Liver (tissue), 10 donors: ENCODE measurements at places on chromosomes 5 and 9. TPM values are rescaled to one million over a fixed set of nuclear protein-coding genes. Genes with fewer than 3 reads are reported as not detected.

DNA sequence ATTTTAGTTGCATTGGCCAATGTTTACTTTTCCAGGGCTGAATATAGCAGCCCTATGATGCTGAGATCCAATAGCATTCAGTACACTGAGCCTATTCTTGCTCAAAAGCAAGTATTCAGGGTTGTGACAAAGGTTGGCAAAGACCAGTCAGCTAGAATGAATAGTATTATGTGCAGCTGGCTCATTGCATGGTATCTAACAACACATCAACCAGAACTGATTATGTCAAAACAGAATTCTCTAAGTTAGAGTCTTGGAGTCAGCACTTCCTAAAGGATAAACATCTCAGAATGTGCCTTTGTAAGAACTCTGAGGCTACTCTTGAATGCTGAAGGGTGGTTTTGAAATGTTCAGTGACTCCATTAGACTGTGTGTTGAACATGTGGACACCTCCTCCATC is 774.5 kb upstream of the RGMB start:
- H3K4me3 ChIP-seq, result no peak overlapping the region
- H3K36me3 ChIP-seq, result no peaks in the 10 kb centered on the region
- DNase-seq, result no peak
- no peak overlapping the region for H3K27ac ChIP-seq
- no peaks in the 10 kb centered on the region for H3K27me3 ChIP-seq

GRCh38 chr5:33997331-33997983 is 10.4 kb downstream of the AMACR start:
- no peaks in the 10 kb centered on the region for H3K4me1 ChIP-seq
- H3K27me3 ChIP-seq, result no peaks in the 10 kb centered on the region

DNA sequence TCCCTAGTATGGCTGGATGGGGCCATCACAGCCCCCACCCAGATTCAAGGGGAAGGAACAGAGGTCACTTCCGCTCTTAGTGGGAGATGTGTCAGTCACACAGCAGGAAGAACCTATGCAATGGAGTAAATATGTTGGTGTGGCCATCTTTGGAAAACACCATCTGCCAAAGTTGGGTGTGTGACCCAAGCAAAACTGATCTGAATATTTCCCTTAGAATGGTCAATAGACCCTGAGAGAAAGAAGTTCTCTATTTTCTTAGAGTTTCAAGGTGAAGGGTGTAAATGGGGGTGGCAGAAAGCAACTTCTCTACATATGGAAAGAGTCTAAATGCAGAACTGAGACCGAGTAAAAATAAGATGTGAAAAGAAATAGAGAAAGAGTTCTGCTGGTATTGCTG is 212.7 kb downstream of the ESM1 start:
- H3K27ac ChIP-seq, result no peak overlapping the region
- H3K4me1 ChIP-seq, result no peaks in the 10 kb centered on the region
- DNase-seq, result no peak
- no peaks in the 10 kb centered on the region for H3K27me3 ChIP-seq
- H3K4me3 ChIP-seq, result no peak overlapping the region

DNA sequence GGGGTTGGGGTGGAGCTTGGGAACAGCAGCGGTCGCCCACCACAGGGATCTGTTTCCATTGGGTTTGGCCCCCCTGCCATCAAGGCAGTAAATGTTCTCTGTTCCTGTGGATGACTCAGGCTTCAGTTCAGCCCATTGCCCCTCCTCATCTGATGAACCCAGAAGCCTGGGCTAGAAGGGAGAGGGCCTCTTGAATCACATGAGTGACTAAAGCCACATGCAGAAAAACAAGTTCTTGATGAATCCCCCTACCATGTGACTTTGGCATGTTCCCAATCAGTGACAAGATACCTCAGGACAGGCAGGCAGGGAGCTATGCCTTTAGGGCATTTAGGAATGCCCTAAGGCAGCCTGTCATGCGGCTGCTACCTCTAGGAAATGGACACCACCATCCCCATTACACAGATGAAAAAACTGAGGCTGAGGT is 2.5 kb downstream of the SH3PXD2B start:
- no peaks in the 10 kb centered on the region for H3K27me3 ChIP-seq
- no peaks in the 10 kb centered on the region for H3K36me3 ChIP-seq
- DNase-seq, result no peak
- H3K4me3 ChIP-seq, result no peak overlapping the region
- H3K27ac ChIP-seq, result no peak overlapping the region

DNA sequence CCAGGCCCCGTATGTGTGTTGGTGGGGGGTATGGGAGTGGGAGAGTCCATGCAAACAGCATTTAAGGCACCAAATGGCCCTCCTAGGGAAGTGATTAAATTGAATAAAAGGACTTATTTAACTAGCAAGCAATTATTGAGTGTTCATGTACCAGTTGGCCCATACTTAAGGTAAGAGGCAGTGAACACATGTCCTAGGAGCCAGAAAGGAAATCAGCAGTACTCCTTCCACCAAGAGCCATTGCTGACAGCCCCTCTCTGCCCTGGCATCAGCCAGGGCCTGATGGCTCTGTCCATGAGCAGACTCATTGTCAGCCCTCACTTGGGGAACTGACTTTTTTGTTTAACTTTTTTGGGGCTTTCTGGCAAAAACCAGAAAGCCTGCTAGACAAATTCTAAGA is 10.4 kb upstream of the SHROOM1 start:
- peak overlapping the region; percentile 98 for H3K27ac ChIP-seq
- no peak overlapping the region for H3K4me3 ChIP-seq
- peaks cover 15% of the 10 kb centered on the region for H3K4me1 ChIP-seq
- H3K36me3 ChIP-seq, result no peaks in the 10 kb centered on the region
- no peak for DNase-seq
- H3K27me3 ChIP-seq, result no peaks in the 10 kb centered on the region

DNA sequence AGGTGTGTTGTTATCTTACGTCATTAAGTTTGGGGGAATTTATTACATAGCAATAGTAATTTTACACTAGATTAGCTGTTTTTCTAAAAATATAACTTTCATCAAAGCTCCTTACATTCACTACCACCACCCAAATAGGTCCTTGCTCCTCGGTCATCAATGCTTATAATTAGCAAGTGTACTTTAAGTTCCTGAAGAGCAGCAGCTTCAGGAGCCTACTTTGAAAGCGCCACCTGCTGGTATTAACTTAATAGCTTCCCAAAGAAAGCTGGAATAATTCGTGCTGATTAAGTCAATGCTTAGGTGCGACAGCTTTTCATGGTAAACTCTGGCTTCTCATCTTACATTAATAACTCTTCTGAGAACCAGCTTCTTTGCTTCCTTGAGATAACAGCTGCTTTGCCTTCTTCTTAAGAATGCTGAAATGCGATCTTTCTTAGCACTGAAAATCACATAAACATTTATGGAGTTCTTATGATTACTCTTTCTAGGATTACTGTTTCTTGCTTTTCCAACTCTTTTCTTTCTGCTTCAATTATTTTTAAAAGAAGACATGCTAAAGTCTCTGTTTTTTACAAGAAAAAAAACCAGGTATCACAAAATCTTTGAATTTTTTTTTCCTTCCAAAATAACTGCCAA is 10.0 kb upstream of the C5 start:
- no peaks in the 10 kb centered on the region for H3K4me1 ChIP-seq
- H3K27me3 ChIP-seq, result no peaks in the 10 kb centered on the region
- DNase-seq, result no peak

- no peaks in the 10 kb centered on the region for H3K27me3 ChIP-seq
- H3K4me1 ChIP-seq, result no peaks in the 10 kb centered on the region
- H3K36me3 ChIP-seq, result no peaks in the 10 kb centered on the region
- no peak overlapping the region for H3K4me3 ChIP-seq
- no peak for DNase-seq
These were observed 41.4 kb downstream of the GLIS3 start for GRCh38 chr9:4258320-4259090.

DNA sequence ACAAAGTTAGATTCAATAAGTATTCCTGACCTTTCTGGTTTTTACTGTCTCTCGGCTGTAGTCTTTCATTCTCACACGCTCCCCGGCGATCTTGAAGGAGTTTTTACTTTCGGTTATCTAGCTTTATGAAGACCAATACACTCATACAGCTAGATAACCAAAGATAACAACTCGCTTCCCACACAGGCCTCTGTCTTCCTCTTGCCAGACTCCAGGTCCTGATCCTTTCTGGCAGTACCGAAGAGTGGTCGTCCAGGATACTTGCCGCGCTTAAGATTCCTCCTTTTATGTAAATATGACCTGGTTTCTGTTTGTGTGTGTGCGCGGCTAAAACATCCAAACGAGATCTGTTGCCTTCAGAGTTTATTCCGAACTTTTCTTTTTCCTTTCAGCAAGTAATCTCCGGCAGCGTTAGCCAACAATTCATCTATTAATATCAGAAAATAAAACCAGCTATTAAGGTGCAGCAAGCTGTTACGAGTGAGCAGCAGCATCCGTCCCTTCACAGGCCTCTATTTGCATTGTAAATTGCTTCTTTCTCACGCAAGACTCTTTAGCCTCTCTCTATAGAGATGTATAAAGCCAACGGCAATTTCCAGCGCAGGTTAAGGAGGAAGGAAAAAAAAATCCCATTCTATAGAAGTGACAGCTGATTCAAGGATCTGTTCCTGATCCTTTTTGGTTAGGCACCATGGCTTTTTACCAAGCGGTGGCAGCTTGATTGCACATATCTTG is 216.1 kb downstream of the MEF2C start:
- no peak overlapping the region for H3K4me3 ChIP-seq
- H3K27ac ChIP-seq, result no peak overlapping the region
- no peaks in the 10 kb centered on the region for H3K36me3 ChIP-seq
- peaks cover 8% of the 10 kb centered on the region for H3K27me3 ChIP-seq
- DNase-seq, result no peak

DNA sequence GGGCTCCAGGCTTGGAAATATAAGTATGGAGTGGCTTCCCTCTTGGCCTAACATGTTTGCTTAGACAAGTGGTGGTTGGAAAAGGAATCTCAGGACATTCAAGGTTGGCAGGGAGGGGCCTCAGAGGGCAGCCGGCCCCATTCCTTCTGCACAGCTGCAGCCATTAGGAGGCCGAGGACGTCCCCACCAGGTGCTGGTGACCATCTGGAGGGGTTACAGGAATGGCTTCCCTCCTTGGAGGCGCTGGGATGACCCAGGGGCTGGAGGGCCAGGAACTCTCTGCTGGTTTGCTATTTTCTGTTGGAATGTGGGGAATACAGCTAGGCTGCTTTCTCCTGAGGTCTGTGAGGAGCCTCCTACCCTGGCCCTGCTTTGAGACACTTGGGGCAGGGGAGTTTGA is 18.5 kb downstream of the STC2 start:
- no peaks in the 10 kb centered on the region for H3K36me3 ChIP-seq
- no peak overlapping the region for H3K4me3 ChIP-seq

GRCh38 chr5:89034588-89034987 is 151.6 kb upstream of the MEF2C start:
- H3K27ac ChIP-seq, result no peak overlapping the region
- DNase-seq, result no peak
- H3K36me3 ChIP-seq, result no peaks in the 10 kb centered on the region
- no peak overlapping the region for H3K4me3 ChIP-seq
- no peaks in the 10 kb centered on the region for H3K4me1 ChIP-seq

DNA sequence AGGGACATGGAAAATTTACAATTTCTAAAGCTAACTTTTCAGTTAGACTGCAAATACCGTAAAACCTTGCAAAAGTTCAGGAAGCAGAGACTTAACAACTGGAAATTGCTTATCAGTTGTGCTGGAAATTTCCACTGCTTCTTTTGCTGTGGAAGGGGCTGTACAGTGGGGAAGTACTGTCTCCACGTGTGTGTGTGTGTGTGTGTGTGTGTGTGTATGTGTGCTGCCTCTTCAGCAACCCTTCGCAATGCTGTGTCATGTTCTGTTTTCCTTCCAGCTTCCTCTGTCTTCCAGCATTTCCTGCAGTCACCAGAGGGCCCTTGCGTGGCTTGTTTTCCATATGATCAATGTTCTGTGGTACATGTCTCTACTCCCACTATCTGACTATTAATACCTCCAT is 87.5 kb upstream of the RANBP3L start:
- DNase-seq, result no peak
- H3K4me1 ChIP-seq, result peaks cover 5% of the 10 kb centered on the region
- H3K27me3 ChIP-seq, result no peaks in the 10 kb centered on the region
- H3K27ac ChIP-seq, result no peak overlapping the region

GRCh38 chr9:28539434-28540070 is 966.3 kb upstream of the C9orf72 start:
- H3K36me3 ChIP-seq, result no peaks in the 10 kb centered on the region
- no peaks in the 10 kb centered on the region for H3K27me3 ChIP-seq
- H3K4me3 ChIP-seq, result no peak overlapping the region
- no peak overlapping the region for H3K27ac ChIP-seq
- no peak for DNase-seq

DNA sequence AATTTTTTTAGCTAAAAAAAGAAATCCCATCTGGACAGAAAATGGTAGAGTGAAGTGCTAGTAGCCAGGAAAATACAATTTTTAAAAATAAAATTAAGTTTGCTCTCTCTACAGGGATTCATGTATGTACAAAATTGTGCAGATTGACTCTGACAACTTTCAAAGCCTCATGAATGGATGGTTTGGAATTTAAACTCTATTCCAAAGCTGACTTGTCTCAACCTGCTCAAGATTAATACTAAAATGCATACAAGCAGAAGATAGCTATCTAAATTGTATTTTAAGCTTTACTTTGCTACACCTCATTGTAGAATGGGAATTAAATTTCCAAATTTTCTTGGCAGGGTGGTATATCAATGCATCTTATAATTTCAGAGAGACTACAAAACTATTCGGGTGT is 257.6 kb downstream of the RFX3 start:
- no peak overlapping the region for H3K4me3 ChIP-seq
- no peaks in the 10 kb centered on the region for H3K36me3 ChIP-seq
- H3K27ac ChIP-seq, result no peak overlapping the region
- H3K4me1 ChIP-seq, result no peaks in the 10 kb centered on the region

DNA sequence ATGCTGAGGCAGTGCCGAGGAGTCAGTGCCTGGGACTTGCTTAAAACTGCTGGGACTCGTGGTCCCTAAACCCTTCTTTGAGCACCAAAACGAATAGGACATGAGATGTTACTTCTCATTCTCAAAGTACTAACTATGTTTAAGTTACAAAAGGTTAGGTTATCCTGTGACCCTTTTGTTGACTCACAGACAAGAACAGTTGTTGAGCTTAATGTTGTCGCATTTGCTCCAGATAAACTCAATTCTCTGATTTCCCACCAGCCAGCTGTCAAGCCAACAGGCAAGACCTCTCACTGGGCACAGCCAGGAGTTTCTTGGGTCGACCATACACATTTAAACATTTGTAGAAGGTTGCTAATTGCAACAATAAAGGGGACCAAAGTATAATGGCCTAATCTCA is 249.4 kb downstream of the ADAMTSL1 start:
- H3K4me3 ChIP-seq, result no peak overlapping the region
- no peaks in the 10 kb centered on the region for H3K36me3 ChIP-seq
- no peaks in the 10 kb centered on the region for H3K4me1 ChIP-seq
- no peaks in the 10 kb centered on the region for H3K27me3 ChIP-seq
- DNase-seq, result no peak

The AGXT2 gene
- 67.9 TPM for total RNA-seq

The MARCHF11 gene
- not detected for total RNA-seq

The MAT2B gene
- total RNA-seq, result 27.0 TPM

The TAF1L gene
- total RNA-seq, result not detected

The HAVCR2 gene
- total RNA-seq, result 9.4 TPM

The FSD1L gene
- 2.8 TPM for total RNA-seq

The SPOCK1 gene
- total RNA-seq, result not detected
